ENCODE measurements at places on chromosomes 6 and 20.

DNA sequence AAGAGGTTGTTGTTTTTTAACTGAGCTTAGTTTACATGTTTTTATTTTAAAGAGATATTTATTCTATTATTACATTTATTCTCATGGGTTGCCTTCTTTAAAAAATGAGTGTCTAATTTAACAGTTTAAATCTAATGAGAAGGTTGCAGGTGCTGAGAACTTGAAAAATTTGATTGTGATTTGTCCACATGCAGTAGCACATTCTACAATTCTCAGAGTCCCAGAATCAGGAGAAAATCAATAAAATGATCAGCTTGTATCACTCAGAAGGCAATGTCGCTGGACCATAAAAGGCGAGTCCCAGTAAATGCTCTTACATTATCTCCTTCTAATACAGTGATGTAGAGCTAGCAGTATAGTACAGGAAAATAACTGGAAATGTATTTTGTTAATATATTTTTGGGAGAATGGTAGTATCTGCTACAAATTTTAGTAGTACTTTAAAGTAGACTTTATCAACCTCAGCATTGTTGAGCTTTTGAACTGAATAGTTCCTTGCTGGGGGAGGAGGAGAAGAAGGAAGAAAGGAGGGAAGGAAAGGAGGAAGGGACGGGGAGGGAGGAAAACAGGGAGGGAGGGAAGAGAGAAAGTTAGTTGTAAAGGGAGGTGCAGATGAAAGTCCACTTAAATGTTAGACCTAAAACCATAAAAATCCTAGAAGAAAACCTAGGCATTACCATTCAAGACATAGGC lies 458.0 kb downstream of the DOK5 start:
- no peak for DNase-seq

GRCh38 chr6:36243562-36244212 lies 26.2 kb upstream of the PNPLA1 start:
- DNase-seq = no peak

- DNase-seq = peak; percentile 77
These were observed 5.9 kb downstream of the TP53INP2 start for GRCh38 chr20:34709831-34710567.

DNA sequence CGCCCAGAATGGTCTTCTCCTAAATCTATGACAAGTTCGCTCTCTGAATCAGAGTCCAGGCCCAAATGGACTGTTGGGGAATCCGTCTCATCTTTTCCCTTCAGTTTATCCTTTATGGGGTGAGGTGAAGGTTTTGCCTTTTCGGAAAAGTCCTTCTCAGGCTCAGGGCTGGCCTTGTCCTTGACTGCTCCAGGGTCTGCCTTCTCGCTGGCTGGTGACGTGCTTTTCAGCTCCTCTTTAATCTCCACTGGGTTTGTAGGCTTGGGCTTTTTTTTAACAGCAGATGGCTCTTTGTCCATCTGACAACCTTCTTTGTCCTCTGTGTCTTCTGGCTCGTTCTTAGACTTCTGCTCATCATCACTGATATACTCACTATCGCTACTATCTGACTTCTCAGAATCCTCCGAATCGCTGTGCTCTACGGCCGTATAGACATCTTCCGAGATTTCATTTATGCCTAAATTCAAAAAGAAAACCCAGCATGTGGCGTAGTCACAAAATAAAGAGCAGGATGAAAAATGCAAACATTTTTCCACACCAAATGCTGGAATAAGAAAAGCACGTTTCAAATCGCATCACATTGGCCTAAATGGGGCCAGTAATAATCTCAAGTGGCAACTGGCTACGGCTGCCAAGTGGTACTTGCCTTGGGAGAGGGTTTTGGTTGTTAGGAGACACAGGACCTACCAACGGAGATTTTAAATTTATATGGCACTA lies 110.3 kb downstream of the ZMYND8 start:
- DNase-seq = no peak

GRCh38 chr20:25064561-25065071 lies 6.7 kb upstream of the ACSS1 start:
- DNase-seq = no peak

DNA sequence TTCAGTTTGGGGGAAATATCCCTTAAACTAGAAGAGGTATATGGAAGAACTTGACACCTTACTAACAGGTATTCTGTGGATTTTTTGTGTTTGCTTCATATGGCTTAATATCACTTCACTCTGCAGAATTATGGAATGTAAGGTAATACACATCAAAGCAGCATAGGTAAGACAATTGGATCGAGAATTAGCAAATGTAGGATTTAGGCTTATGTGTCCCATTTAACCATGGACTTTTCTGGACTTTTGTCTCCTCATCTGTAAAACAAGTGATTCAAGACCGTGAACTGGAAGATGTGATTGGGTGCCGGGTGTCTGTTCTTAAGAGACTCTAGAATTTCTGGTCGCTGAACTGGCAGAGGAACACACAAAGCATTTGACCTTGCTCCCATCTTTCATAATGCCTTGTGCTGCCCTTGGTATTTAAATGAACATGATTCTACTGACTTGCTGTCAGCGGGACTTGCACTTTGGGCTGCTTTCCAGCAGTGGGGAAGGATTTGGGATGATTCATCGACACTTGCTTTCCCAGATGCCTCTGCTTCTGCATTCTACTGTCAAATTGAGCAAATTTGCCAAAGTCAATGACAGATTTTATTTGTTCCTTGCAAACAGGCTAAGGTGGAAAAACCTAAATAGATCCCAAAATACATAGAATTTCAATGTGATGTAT lies 199.8 kb downstream of the PLCB1 start:
- no peak for DNase-seq

- DNase-seq = no peak
These were observed 92.4 kb downstream of the SMOC2 start for GRCh38 chr6:168533414-168533813.

DNA sequence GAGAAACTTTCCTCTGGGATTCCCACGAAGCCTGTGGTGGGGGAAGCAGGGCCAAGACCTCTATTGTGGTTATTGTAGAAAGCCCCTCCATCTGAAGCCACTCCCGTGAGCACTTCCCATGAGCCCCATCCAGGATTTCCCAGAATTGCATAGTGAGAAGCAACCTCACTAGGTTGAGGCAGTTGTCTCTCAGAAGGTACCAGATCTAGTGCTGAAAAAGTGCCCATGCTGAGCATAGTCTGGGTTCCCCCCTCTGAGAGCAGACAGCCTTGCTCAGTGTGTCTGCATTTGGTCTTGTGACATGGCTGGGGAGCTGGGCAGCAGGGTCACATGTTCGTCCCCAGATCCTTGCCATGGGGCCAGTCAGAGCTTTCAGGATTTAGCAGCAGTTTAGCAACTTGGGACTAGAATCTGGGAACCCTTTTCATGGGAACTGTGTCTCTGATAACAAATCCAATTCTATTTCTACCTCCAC lies 38.6 kb downstream of the SLC9A8 start:
- no peak for DNase-seq

- no peak for DNase-seq
These were observed 97.8 kb downstream of the NOL4L start for GRCh38 chr20:32487381-32487780.

GRCh38 chr6:107491138-107491609 lies 1.3 kb downstream of the SOBP start:
- no peak for DNase-seq

- no peak for DNase-seq
These were observed 22.6 kb upstream of the CHMP4B start for GRCh38 chr20:33788351-33789049.

DNA sequence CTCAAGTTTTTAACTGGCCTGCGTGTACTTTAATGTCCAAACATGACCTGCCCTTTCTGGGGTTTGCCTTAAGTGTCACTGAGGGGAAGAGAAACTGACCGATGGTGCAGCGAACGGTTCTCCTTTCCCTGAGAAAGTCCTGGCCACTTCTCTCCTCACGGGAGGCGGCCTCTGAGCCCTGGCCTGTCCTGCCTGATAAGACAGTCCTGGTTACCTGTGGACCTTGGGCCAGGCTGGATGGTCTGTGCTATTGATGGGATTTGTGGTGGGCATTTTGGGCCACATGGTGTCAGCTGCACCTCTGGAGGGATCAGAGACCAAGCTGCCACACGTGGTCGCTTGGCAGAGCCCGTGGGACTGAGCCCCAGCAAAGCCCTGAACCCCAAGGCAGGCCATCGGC lies 11.6 kb upstream of the NTSR1 start:
- no peak for DNase-seq

- no peak for DNase-seq
These were observed 234.1 kb upstream of the BMP2 start for GRCh38 chr20:6533351-6533750.

Measured in KG1 (cell line).